ENCODE measurements at places on chromosomes 11 and 22.

DNA sequence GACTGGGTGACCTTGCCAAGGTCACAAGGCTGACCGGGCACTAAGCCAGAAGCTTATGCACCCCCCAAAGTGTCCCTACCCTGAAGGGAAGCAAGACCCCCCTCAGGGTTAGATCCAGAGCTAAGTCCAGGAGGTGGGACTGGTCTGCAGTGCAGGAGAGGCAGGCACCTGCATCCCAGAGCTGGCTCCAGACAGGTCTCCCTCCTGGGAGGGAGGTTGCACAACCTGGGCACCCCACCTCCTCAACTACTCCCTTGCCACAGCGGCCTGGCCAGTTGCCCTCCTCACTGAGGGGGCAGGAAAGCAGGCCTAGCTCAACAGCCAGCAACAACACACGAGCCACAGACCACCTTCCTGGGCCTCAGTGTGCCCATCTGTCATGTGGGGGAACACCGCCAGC is 75.0 kb upstream of the TCF20 start:
- no peak for DNase-seq

DNA sequence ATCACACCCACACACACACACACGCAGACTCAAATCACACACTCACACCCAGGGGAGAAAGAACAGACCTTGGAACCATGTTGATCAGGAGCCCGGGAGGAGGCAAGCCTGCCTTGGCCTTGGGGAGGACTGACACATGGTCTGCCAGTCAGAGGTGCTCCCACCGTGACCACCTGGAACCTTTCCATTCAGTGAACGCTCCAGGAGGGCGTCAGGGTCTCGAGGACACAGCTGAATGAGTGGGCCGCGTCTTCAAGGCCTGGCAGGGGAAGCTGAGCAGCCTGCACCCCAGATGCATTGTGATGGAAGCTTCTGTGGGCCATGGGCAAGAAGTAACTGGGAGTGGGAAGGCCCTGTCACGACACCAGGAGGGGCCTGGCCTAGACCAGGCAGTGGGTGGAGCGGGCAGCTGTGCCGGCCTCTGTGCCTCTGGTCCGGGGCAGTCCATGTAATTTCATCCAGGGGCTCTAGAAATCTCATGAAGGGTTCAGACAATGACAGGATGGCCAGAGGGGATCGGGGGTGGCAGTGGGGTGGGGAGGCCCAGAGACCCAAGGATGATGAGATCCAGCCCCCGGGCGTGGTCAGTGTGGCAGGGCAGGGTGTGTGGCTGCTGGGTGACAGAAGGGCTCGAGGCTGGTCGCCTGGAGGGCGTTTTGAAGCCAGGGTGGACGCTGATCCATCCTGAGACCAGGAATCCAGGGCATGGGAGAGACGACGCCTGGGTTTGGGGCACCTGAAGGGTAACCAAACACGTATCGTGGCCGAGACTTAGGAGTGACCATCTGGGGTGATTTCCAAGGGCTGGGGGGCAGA is 53.7 kb downstream of the IGF2 start:
- peak; percentile 65 for DNase-seq

DNA sequence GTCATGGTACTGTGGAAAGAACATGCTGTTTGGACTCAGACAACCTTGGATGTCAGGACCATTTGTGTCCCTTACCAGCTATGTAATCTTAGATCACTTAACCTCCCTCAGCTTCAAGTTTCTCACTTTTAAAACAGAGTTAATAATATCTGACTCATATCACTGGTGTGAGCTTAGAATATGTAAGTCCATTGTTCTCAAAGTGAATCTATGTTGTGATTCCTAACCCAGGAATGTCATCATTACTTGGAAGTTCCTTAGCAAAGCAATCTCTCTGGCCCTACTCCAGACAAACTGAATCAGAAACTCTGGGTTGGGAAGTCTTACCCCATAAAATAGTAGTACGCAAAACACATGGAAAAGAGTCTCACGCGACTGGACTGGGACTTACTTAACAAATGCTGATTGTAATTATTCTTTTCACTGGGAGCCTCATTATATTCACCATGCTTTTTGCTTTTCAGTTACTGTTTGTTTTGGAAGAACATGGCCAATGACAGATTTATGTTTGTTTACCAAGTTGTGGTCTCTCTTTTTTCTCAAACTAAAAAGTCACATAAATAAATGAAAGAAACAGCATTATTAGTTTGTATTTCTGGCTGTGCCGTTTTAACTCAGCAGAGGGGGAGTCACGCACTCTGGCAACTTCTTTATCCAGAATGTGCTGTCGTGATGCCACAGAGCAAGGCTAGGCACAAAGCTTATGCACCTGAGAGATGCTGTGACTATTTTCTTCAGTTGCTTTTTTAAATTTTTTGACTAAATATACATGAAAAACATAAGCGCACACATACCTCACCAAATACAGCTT is 217.7 kb upstream of the CTSC start:
- DNase-seq: no peak

DNA sequence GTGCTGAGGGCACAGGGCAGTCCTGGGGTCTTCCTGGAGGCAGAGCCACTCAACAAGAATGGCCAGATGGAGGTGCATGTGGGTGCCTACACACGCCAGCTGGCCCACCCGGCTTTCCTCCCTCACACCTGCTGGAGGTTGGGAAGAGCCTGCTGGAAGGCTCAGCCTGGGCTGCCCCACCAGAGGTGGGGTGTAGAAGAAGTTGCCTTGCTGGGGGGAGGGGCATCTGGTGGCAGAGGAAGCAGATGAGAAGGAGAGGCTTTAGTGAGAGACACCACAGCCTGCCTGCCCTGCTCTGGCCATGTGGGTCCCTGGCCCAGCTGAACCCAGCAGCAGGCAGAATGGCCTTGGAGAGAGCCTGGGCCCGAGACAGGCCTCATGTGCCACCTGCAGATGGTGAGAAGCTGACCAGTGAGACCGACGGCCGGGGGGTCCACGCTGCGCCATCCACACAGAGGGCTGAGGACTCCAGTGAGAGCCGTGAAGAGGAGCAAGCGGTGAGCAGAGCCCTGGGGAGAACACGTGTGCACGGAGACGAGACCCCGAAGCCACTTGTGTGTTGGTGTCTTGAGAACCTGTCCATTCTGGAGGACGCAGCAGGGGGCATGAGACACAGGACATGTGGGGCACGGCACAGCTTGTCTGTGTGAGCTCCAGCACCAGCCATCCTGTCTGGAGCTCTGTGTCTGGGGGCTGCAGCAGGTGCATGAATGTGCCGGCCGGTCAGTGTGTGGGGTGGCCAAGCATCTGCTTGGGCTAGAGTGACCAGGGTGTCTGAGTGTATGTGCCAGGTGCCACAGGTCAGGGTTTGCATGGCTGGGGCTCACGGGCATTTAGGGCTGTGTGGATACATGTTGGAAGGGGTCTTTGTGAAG is 2.7 kb downstream of the B4GALNT4 start:
- DNase-seq: no peak

- peak; percentile 47 for DNase-seq
Observed at GRCh38 chr22:47299863-47300697, 537.6 kb downstream of the TBC1D22A start.

GRCh38 chr11:86101941-86102407 is 33.1 kb upstream of the PICALM start:
- no peak for DNase-seq

DNA sequence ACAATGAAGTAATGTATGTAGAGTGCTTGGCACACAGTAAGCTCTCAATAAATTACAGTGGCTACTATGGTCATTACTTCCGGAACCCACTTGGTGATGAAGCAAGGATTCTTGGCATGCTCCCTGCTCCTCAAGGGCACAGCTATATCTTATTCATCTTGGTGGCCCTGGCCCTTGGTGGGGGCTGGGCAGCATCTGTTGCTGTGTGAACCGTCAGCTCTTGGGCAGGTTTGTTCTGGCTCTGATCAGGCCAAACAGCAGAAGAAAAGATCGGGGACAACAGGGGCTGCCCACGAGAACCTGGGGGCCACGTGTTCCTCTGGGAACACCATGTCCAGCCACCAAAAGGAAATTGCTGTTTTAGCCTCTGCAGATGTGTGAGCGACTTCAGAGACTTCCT is 136.9 kb upstream of the SYT13 start:
- DNase-seq: no peak
